ENCODE measurements at places on chromosomes 16 and 17.

GRCh38 chr16:69562813-69563212 is 3.0 kb upstream of the NFAT5 start:
- DNase-seq, result no peak

- no peak for DNase-seq
These were observed 288.6 kb downstream of the SNX29 start for GRCh38 chr16:12265108-12265507.

- DNase-seq, result peak; percentile 71
These were observed 149.6 kb upstream of the GNAO1 start for GRCh38 chr16:56041556-56042140.

GRCh38 chr16:82682767-82683166 is 56.0 kb downstream of the CDH13 start:
- DNase-seq, result no peak

DNA sequence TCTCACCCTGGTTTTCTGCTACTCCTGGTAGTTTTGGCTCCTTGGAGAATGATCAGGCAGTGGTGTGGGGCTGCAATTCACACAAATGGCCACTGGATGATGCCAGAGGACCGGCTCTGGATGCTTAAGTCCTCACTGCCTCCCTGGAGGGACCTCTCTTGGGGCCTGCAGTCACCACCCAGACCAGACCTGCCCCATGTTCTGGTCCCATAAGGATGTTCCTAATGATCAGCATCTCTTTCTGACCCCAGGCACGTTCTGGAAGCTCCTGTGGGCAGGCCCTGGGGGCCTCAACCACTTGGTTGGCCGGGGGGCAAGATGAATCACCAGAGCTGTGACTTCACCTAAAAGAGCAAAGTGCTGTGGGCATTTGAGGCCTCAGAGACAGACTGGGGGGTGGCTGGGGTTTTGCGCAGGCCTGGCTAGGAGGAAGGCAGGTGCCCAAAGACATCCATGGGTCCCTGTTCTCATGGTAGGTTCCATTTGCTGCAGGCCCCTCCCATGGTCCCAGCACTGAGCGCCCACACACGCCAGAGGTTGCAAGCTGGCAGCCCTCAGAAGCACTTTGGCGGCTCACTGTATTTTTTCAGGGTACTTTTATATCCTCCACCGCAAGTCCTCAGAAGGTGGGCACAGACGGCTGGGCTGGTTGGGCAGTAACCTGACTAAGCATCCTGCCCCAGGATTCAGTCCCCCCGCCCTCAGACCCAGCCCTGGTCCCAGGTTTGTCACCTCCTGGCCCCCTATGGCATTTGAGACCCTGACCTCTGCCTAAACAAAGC is 53.2 kb downstream of the NT5M start:
- peak; percentile 94 for DNase-seq

GRCh38 chr17:61118871-61119270 is 280.8 kb upstream of the TBX2 start:
- DNase-seq, result no peak

DNA sequence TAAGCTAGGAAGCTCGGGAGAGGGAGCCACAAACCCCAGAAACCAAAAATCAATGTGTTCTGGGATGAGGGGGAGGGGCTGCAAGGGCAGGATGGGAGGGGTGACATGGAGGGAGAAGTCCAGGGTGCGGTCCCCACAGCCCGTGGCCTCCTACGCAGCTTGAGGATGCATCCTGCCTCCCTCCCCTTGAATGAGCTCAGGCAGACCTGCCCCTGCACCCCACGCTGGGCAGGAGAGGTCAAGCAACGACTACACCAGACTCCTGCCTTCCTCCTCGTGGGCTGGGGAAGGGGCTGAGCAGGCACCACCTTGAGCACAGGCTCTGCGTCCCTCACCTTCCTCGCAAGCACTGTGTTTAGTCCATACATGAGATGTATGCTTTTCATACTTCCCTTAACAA is 3.9 kb downstream of the ANKRD13B start:
- no peak for DNase-seq

- peak; percentile 70 for DNase-seq
These were observed at the start of gene NOL3 for GRCh38 chr16:67170168-67170948. NOL3 (plus strand) TSS chr16:67170538.

DNA sequence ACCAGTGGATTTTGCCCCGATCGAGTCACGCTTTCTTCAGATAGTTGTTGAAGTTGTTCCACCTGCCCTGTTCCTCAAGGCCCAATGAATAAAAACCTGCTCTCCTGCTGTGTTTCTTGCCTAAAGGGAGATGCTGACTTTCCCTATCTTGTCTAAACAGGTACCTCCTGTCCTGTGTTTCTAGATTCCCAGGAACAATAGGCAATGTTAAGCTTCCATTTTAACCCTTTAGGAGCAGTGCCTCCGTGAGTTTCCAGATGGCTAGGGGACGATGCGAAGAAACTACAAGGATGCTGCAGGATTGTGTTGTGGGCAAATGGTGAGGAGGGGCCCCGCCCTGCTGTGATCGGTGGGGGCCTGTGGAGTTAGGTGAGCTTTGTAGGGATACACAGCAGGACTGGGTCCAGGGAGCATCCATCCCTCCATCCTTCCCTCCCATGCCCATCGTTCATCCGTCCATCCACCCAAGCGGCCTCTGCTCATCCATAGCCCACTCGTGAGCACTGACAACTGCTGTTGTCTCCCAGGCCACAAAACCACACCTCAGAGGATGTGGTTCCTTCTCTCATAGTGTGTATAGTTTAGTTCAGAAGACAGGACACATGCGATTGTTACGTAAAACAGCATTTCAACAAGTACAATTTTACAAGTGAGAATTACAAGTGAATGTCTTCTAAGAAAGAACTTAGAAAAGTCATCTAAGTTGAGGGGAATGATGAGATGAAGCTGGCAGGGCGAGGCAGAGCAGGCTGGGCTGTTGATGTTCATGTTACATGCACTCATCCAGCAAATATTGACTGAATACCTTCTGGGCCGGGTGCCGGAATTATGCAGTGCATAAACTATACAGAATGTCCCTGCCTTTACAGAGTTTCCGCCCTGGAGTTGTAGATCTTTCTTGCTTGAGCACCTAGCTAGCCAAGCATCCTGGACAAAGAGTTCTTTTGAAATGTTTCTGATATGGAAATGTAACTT is 5.2 kb downstream of the ARSG start:
- no peak for DNase-seq
